Mesothelial cell of epicardium (in vitro differentiated cells): ENCODE measurements at places on chromosomes 13 and 19. TPM values are rescaled to one million over a fixed set of nuclear protein-coding genes. Genes with fewer than 3 reads are reported as not detected.

Gene PGLYRP1
- total RNA-seq, result not detected in 3 replicates

Gene OR7A5
- not detected in 3 replicates for total RNA-seq

Gene HOMER3
- total RNA-seq, result 53.7 to 60.4 TPM (median 56.3 TPM) in 3 replicates

Gene KLK3
- not detected in 3 replicates for total RNA-seq

- H3K36me3 ChIP-seq, result peaks cover 4% of the 10 kb centered on the region
- H3K4me1 ChIP-seq, result no peaks in the 10 kb centered on the region
- H3K27ac ChIP-seq, result no peak overlapping the region
- H3K4me3 ChIP-seq, result no peak overlapping the region
These were observed 28.0 kb downstream of the CYP4F2 start for GRCh38 chr19:15869873-15870272.

DNA sequence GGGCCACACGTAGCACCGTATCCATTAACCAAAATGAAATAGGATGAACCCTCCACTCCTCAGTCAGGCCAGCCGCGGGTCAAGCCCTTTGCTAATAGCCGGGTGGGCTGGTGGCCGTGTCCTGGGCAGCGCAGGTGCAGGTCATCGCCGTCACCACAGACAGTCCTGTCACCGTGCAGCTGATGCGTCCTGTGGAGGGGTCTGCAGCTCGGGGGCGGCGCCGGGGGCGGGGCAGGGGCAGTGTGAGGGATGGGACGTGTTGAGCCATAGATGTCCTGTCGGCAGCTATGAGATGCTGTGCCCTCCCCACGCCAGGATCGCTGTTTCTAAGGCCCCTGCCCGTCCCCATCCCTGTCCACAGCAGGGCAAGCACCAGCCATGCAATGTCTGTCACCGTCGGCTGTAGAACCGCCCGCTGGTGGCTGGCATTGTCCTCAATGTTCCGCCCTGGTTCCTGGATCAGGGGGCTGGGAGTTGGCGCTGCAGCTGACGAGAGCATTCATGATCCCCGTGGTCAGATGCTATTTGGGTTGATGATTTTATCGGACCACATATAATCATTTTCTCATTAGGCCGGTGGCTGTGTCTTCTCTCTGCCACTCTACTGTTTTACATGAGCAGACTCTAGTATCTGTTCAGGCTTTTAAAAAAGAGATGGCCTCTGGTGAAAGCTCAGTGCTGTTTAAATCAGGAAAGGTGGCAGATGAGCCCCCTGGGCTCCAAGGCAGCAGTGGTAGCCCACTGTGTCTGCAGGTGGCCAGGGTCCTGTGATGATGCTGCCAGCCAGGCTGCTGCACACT is 126.1 kb downstream of the KDM4B start:
- peaks cover 33% of the 10 kb centered on the region for H3K36me3 ChIP-seq
- H3K27me3 ChIP-seq, result no peaks in the 10 kb centered on the region
- H3K4me3 ChIP-seq, result no peak overlapping the region
- H3K4me1 ChIP-seq, result peaks cover 18% of the 10 kb centered on the region

DNA sequence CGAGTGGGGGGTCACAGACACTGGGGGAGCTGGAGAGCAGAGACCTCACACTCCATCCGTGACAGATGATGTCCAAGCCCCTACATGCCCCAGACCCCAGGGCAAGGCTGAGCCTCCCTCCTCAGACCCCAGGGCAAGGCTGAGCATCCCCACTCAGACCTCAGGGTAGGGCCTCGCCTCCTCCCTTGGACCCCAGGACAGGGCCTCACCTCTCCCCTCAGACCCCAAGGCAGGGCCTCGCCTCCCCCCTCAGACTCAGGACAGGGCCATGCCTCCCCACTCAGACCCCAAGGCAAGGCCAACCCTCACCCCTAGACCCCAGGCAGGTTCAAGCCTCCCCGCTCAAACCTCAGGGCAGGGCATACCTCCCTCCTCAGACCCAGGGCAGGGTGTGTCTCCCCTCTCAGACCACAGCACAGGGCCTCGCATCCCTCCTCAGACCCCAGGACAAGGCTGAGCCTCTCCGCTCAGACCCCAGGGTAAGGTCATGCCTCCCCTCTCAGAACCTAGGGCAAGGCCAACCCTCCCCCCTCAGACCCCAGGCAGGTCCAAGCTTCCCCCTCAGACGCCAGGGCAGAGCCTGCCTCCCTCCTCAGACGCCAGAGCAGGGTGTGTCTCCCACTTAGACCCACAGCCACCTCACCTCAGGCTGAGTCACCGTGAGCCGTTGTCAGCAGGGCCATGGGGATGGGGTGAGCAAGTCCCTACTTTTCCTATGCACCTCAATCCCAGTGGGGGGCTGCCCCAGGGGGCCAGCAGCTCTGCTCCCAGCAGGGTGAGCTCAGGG is 1.7 kb upstream of the S1PR4 start:
- no peak overlapping the region for H3K4me3 ChIP-seq
- no peaks in the 10 kb centered on the region for H3K4me1 ChIP-seq
- no peaks in the 10 kb centered on the region for H3K36me3 ChIP-seq
- DNase-seq, result no peak
- no peaks in the 10 kb centered on the region for H3K27me3 ChIP-seq

DNA sequence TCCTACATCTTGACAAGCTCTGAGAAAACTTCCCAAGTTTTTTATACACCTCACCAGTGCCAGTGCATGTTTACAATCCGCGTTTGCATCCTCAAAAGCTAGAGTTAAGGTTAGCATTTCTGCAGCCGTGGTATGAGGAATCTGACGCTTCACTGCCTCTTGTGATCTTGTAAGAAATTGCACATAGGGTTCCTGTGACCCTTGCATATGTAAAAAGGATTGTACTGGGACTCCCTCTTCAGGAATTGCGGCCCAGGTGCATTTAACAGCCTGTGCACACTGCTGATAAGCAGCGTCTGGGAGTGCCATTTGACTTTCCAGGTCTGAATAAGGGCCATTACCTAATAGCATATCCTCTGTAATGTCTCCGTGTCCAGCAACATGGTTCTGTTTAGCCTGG is 15.3 kb downstream of the FPR3 start:
- H3K27ac ChIP-seq, result no peak overlapping the region
- DNase-seq, result no peak

DNA sequence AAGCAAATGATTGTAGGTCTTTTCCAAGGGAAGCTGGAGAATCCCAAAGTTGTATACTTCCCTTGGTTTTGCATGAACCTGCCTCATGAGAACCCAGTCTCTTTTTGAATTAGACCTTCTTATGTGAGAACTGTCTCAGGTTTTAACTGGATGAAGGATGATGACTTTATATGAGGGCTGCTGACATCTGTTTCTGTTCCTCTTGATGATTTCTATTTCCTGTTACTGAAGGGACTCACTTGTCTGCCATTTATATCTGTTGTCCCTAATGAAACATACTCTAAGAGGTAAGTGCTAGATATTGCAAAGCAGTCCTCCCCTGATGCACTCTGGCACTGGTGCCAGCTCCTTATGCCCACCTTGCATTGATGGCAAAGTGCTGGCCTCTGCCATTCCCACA is 33.6 kb downstream of the ERICH4 start:
- H3K27me3 ChIP-seq, result no peaks in the 10 kb centered on the region
- H3K4me3 ChIP-seq, result no peak overlapping the region
- no peaks in the 10 kb centered on the region for H3K4me1 ChIP-seq
- no peak for DNase-seq
- no peaks in the 10 kb centered on the region for H3K36me3 ChIP-seq
- no peak overlapping the region for H3K27ac ChIP-seq

- H3K36me3 ChIP-seq, result no peaks in the 10 kb centered on the region
- H3K27ac ChIP-seq, result peak overlapping the region; percentile 94
- no peak for DNase-seq
- no peaks in the 10 kb centered on the region for H3K27me3 ChIP-seq
- peaks cover 37% of the 10 kb centered on the region for H3K4me1 ChIP-seq
- peak overlapping the region; percentile 99 for H3K4me3 ChIP-seq
These were observed 1.1 kb downstream of the PPP6R1 start for GRCh38 chr19:55257461-55258420.

GRCh38 chr19:55703790-55704215 is 28.8 kb downstream of the EPN1 start:
- H3K4me1 ChIP-seq, result no peaks in the 10 kb centered on the region
- no peak overlapping the region for H3K4me3 ChIP-seq
- peaks cover 45% of the 10 kb centered on the region for H3K36me3 ChIP-seq
- no peaks in the 10 kb centered on the region for H3K27me3 ChIP-seq

GRCh38 chr13:21902709-21903098 is 231.8 kb downstream of the FGF9 start:
- no peak overlapping the region for H3K4me3 ChIP-seq
- H3K27ac ChIP-seq, result no peak overlapping the region

DNA sequence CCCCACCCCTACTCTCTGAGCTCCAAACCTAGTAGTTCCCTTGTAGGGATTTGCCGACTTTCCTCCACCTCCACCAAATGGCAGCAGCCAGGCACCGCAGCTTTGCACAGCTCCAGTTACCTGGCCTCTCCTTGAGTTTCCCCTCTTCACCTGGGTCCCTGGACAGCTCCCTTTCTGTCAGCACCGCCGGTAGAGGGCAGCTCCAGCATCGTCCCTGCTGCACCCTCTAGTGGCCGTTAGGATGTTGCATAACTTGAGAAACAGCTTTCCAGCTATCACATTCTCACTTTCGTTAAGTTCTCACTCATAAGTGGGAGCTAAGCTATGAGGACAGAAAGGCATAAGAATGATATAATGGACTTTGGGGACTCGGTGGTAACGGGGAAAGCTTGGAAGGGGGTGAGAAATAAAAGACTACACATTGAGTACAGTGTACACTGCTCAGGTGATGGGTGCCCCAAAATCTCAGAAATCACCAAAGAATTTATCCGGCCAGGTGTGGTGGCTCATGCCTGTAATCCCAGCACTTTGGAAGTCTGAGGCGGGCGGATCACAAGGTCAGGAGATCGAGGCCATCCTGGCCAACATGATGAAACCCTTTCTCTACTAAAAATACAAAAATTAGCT is 60.4 kb upstream of the OLFM4 start:
- H3K27me3 ChIP-seq, result peaks cover 14% of the 10 kb centered on the region
- no peaks in the 10 kb centered on the region for H3K4me1 ChIP-seq
- no peak overlapping the region for H3K27ac ChIP-seq
- no peak overlapping the region for H3K4me3 ChIP-seq
- no peaks in the 10 kb centered on the region for H3K36me3 ChIP-seq
- DNase-seq, result peak; percentile 60

DNA sequence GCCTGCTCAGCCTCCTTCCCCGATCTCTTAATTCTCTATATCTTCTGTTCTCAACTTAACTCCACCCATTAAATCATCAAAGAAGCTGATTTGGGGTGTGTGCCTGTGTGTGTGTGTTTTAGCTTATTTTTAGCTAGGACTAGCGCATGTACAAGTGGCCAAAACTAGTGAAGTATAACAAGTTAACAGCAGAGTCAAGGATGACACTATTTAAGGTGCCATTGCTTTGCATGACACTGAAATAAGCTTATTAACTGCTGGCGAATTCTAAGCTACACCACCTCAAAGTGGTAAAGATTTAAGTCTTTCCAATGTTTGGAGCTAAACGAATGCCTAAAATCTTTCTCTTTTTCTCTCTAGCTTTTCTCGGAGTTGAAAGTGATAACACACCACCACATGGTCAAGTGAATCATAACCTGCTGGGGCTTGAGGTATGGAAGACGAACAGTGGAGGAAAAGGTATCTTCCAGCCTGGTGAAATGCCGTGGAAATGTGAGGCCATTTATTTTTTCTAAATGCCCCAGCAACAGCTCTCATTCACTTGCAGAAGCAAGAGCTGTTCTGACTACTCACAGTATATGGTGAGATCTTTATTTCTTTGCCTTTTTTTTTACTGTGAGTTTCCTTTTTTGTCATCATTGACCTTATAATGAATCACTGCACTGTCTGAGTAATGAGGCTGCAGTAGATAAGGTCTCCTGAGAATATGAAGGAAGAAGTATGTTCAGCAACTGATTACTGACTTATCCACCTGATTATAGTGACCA is 570.3 kb downstream of the PCDH9 start:
- H3K4me1 ChIP-seq, result peaks cover 22% of the 10 kb centered on the region
- peak overlapping the region; percentile 19 for H3K27ac ChIP-seq
- no peaks in the 10 kb centered on the region for H3K27me3 ChIP-seq
- no peaks in the 10 kb centered on the region for H3K36me3 ChIP-seq
- no peak overlapping the region for H3K4me3 ChIP-seq
- DNase-seq, result no peak

GRCh38 chr19:3655402-3656072 is 28.9 kb upstream of the CACTIN start:
- H3K27me3 ChIP-seq, result no peaks in the 10 kb centered on the region
- H3K4me3 ChIP-seq, result no peak overlapping the region
- H3K27ac ChIP-seq, result no peak overlapping the region
- DNase-seq, result no peak
- no peaks in the 10 kb centered on the region for H3K4me1 ChIP-seq
- peaks cover 18% of the 10 kb centered on the region for H3K36me3 ChIP-seq

- H3K27ac ChIP-seq, result no peak overlapping the region
- H3K36me3 ChIP-seq, result peaks cover 8% of the 10 kb centered on the region
- peaks cover 43% of the 10 kb centered on the region for H3K4me1 ChIP-seq
- H3K4me3 ChIP-seq, result no peak overlapping the region
- DNase-seq, result no peak
- H3K27me3 ChIP-seq, result no peaks in the 10 kb centered on the region
These were observed 22.3 kb upstream of the STARD13 start for GRCh38 chr13:33307843-33308242.

GRCh38 chr19:41302624-41303351 is 7.2 kb upstream of the CCDC97 start:
- H3K27ac ChIP-seq, result no peak overlapping the region
- DNase-seq, result no peak
- H3K4me1 ChIP-seq, result no peaks in the 10 kb centered on the region
- no peak overlapping the region for H3K4me3 ChIP-seq

DNA sequence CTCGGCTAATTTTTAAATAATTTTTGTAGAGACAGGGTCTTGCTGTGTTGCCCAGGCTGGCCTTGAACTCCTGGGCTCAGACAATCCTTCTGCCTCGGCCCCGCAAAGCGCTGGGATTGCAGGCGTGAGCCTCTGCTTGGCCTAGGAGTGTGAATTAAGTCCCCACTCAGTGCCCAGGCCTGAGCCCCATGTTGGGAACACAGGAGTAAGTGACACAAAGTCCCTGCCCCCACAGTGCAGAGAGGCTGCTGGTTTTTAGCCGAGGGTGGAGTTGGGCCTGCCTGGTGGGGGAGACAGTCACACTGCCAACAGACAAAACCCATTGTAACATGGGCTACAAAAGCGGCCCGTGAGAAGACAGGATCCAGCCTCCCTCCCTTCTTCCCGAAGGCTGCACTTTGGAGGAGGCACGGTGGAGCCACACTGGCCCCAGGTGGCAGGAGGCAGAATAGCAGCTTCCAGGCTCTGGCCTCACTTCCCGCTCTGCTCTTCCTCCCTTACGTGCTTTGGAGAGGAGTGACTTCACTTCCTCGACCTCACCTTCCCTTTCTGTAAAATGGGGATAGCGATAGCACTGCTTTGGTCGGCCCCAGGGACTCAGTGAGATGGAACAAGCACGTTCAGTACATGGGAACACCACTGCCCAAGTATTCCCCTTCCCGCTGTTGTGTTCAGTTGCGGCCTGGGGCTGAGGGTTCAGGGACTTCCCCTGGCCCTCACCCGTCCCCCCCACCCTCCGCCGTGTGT is 15.2 kb upstream of the EHD2 start:
- H3K4me1 ChIP-seq, result no peaks in the 10 kb centered on the region
- peaks cover 17% of the 10 kb centered on the region for H3K36me3 ChIP-seq
- no peak overlapping the region for H3K4me3 ChIP-seq
- no peak for DNase-seq
